ENCODE measurements at places on chromosomes 2 and 18. TPM values are rescaled to one million over a fixed set of nuclear protein-coding genes. Genes with fewer than 3 reads are reported as not detected.

GRCh38 chr2:22907330-22907729 is 477.6 kb upstream of the KLHL29 start:
- no peak for DNase-seq

The SPP2 gene
- total RNA-seq: not detected

The SCN3A gene
- total RNA-seq: 1.4 TPM

The IL1B gene
- not detected for total RNA-seq

The TMEFF2 gene
- 0.41 TPM for total RNA-seq

DNA sequence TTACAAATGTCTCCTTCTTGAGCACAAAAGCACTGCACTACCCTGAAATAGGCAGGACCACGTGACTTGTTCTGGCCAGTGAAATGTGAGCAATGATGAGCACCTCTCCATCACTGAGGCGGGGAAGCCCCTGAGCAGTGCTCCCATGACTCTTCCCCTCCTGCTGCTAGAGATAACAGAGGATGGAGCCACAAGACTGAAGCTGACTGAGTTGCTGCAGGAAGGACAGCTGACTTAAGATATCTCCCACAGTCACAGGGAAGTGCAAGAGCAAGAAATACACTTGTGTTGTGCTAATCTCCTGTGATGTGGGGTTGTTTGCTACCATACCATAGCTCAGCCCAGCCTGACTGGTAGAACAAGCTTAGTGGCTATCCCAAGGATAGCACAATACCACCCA is 38.7 kb downstream of the STK39 start:
- no peak for DNase-seq

GRCh38 chr18:30684825-30685481 is 357.6 kb downstream of the DSC3 start:
- no peak for DNase-seq

DNA sequence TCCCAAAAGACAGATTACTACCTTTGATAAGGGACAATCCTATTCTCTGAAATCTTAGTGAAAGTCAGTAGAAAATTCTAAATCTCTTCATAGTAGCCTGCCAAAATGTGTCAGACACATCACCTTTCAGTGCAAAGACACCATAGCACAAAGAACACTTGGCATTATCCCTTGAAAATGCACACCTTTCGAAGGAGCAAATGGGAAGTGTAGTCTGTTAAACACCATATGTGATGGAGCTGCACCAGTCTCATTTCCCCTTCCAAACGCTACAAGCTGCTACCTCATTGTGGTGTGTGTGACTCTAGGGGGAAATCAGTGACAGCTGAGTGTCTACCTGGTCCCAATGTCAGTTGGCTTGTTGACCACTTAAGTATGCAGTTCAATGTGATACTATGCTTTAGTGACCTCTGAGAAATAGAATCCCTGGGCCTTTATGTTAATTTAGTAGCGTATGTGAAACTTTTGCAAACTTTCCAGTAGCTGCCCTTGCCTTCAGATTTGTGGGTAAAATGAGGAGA is 551.7 kb downstream of the ARHGAP15 start:
- DNase-seq: no peak

The TUBA3E gene
- total RNA-seq: not detected

DNA sequence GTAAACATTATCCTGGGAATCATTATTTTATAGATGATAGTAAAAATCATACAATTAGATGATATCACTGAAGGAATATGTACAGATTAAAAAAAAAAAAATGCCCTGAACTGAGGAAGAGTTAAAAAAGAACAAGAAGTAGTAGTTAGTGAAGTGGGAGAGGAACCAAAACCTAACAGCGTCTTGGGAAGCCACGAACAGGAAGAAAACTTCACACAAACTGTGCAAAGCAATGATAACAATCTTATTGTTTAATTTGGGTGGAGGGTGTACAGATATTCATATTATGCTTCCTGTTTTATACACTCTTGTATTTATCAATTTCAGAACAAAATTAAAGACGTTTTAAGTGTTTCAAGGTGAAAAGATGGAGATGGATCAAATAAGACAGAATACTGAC is 3.5 kb downstream of the HEATR5B start:
- no peak for DNase-seq

DNA sequence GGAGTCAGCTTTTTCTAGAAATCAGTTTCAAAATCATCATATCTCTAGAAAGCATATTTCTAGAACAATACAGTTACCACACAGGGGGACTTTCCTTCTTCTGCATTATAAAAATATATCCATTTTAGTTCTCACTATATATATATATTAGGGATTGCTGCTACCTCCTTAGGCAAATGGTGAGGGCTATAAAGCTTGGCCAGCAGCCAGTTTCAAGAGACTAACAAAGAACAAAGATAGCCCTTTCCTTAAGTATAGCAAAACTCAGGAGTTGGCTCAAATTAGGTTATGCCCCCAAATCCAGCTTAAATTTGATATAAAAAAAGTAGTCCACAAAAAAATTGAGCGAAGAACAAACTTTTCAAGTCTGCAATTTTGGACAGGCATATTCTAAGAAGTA is 70.0 kb downstream of the EIF2AK3 start:
- DNase-seq: no peak

DNA sequence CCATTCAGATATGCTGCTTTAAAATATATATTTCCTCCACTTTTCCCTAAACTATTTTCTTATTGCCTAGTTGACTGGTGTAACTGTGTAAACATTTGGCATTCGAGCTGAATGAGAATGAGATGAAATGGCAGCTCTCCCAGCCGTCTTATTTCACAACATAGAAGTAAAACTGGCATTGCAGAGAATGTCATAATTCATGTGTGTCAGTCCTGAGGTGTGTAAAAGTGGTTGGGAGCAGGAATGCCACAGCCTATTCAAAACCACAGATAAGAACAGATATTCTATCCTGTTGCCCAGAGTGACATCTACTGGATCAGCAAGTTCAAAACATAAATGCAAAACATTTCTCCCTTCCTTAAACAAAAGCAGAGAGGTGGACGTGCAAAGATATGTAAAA is 565.5 kb upstream of the CHAC2 start:
- DNase-seq: peak; percentile 90

DNA sequence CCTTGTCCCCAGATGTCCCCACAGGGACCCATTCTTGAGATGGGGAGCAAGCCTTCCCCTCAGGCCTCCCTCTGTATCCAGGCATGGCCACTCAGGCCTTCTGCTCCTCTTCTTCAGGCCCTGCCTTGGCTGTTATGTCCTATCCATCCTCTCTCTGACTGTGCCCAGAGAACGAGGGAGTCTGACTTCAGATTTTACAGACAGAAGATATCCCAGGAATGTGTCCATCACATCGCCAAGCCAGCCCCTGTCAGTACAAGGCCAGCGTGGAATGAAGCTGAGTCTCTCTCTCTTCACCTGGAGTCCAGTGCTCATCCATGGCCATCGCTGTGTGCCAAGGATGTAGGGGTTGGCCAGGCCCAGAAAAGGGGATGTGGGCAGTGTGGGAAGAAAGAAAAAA is 57.6 kb downstream of the SDC1 start:
- no peak for DNase-seq

DNA sequence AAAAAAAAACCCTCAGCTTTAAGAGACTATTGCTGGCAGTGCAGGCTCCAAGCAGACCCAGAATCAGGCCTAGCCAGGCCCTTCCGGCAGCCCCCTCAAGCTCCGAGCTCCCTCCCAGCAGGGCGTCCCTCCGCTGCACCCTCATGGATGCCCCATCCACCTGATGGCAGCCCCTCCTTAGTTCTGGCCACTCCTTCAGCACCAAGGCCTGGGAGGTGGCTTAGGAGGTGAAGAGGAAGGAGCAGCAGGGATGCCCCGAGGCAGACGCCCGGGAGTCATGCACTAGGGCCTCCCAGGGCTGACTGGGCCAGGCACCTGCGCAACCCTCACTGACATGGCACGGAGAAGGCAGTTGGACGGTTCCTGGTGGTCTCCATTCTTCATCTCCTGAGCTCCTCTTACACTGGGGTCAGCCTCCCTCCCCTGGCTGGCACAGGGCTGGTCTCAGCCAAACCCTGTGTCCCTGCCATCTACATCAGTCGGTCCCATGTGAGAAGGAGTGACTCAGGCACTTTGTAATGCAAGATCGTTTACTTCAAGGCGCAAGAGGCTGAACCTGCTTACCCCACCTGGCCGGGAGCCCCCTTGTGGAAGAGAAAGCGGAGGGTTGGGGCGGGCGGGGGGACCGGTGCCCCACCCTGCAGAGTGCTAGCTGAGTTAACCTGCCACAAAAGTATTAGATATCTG is 53.5 kb upstream of the ID2 start:
- DNase-seq: no peak

The TDRD15 gene
- total RNA-seq: not detected

The SSB gene
- 176 TPM for total RNA-seq

DNA sequence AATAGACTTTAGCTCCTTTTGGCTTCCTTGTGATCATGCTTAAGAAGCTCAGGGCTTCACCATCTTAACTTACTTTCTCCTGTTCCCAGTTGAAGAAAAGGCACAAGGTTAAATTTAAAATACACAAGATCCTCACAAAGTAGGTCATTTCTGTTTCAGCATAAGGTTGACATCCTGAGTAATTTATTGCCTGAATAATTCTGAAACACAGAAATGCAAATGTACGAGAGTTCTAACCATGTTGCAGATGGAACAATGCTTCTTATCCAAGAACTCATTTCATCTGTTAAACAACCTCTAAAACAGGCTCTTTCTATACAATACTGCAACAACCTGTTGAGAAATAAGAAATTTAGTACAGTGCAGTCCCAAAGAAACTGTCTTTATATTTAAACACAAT is 395.2 kb downstream of the BCL11A start:
- no peak for DNase-seq

DNA sequence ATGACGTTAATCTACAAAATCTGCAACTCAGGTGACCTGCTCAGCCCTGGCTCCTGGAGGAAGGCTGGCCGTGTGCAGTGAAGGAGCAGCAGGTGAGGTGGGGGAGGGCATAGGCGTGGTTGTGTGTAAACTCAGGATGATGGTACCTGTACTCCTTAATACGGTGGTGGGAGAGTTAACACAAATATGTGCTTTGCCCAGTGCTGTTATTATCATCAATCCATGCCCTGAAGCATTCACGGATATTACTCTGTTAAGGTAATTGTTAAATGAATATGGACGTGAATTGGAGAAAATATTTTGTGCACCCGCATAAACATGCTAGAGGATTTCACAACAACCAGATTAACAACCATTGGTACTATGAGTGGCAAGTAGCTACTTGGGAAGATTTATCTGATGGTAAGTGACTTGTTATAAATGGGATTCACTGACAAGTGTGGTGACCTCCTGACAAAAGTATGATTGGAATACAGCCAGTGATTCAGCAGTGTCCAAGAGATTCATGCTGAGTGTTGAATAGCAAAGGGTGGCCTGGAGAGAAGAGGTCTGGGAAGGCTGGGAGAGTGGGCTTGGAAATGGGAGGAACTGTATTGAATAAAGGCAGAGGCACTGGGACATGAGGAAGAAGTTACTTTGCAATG is 194.1 kb downstream of the TPGS2 start:
- DNase-seq: peak; percentile 44

DNA sequence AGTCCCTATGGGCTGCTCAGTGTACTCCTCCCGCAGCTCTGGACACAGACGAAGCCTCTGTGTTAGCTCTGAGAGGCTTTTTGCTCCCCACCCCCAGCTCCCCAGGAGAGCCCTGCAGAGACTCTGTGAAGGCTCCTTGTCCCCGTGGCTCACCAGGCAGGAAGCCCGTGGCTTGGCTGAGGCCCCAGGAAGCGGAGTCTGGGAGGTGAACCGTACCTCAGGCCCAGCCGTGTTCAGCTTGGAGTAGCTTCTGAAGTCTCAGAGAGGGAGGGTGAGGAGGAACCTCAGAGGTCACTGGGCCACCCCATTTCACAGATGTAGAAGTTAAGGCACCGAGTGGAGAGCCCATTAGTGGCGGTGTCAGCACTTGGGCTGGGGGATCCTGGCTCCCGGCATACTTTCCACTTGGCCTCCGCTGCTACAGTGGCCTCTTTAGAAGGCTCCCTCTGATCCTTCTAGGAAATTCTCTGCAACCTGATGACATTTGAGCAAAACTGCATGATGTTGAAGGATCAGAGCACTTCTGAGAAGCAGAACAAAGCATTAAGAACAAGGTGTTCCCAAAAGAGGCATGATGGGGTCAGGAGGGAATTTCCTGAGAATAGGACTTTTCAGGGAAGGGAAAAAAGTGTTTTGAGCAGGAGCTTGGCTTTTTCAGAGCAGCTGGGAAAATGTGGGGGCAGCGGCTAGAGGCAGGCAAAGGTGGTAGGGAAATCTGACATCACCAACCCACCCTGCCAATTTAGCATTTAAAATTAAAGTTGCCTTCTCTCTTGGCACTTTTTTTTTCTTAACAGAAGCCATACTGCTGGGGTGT is 79.1 kb downstream of the MCFD2 start:
- peak; percentile 82 for DNase-seq

DNA sequence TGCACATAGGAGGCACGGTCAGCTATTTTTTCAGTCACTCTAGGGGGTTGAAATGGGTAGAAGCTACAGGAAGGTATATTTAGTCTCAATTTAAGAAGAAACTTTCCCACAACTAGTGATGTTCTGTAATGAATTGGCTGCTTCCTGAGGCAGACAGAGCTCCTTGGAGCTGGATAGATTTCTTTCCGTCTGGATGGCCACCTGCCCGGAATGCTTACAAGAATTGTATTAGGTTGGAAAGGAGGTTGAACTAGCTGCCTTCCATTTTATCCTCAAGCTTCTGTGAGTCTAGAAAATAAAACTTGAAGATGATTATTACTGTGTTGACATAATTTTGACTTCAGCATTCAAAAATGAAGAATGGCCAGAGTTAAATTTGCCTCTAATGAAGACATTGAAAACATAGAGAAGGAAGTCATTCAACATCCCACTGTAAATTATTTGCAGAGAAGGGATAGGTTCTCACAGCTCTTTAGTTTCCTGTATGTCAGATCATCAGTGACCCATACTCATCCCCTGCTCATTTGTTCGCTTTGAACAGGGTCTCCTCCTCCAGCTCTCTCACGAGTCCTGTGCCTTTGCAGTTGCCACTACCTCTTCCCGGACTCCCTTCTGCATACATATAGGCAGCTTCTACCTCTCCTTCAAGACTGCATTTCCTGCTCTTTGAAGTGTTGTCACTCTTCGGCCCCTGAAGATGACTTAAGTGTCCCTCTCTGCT is 88.8 kb downstream of the CRIM1 start:
- DNase-seq: peak; percentile 64

DNA sequence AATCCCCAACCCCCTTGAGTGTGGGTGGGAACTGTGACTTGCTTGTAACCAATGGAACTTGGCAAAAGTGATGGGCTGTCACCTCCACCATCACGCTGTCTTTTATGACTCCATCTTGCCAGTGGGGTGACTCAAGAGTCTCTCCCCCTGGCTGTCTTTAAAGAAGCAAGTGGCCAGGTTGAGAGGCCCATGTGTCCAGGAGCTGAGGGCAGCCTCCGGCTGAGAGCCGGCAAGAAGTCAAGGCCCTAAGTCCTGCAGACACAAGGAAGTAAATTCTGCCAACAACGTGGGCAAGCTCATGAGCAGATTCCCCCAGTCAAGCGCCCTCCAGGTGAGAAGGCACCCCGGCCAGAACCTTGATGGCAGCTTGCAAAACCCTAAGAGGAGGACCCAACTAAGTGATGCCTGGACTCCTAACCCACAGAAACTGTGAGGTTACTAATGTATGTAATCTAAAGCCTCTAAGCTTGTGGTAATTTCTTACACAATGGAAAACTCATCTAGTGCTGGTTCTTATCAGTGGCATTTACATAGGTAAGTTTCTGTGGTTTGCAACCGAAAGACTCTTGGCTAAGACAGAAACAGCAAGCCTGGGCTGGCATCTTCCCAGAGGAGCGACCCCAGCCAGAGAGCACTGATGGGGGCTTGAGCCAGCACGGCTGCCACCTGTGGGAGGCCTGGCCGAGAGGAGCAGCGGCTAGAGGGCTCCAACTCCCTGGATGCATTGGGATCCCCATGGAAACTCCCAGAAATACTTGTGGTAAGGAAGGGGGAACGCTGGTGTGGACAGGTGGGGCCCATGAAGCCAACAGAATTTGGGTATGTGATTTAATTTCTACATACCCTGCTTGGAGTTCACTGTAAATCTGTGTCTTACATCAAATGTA is 49.3 kb downstream of the CIB4 start:
- DNase-seq: no peak

The CRYGC gene
- total RNA-seq: not detected

All from astrocyte (in vitro differentiated cells and primary cell).